ENCODE measurements at places on chromosomes 11 and 22.

DNA sequence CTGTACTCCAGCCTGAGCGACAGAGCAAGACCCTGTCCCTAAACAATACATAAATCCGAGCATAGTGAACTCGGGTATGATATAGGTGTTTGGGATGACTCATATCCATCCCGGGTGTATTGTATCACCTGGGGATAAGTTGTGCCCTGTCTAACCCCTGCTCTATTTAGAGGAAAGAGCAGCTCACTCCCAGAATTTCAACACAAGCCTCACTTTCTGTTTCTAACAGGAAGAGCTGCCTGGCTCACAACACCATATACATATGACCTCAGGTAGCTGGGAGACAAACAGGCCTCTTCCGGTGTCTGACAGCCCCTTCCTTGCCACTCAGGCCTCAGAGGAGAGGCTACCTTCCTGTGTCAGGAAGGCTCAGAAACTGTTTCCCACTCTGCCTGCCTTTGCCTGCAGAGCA, 9.9 kb upstream of the MICALL1 start:
- H3K27ac ChIP-seq: no peak overlapping the region
- no peak for DNase-seq
- peaks cover 23% of the 10 kb centered on the region for H3K4me1 ChIP-seq
- no peak overlapping the region for H3K4me3 ChIP-seq
- peaks cover 20% of the 10 kb centered on the region for H3K36me3 ChIP-seq

DNA sequence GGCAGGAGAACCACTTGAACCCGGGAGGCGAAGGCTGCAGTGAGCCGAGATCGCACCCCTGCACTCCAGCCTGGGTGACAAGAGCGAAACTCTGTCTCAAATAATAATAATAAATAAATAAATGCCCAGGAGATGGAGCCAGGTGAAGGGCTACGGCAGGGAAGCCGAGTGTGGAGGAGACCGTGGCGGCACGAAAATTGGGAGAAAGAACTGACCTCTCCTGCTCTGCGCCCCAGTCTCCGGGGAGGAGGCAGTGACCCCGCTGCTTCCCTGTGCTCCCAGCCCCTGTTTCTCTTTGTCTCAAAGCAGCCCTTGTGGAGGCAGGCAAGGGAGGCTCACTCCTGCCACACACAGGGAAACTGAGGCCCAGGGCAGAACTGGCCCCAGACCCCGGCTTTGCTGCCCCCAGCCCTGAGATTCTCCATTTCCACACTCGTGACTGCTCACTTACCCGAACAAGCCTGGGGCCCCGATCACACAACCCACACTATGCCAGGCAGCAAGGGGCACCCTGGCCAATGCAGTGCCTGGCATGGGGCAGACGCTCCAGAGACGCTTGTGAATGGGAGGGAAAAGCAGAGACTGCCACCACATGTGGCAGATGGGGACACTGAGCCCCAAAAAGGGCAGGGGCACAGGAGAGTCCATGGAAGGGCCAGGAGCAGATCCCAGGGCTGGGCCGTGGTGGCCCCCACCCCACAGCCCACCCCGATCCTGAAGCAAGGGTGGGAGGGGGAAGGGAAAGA, 80.4 kb upstream of the PRR5 start:
- H3K4me3 ChIP-seq: no peak overlapping the region
- no peak for DNase-seq
- H3K27me3 ChIP-seq: peaks cover 3% of the 10 kb centered on the region
- H3K36me3 ChIP-seq: peaks cover 8% of the 10 kb centered on the region

DNA sequence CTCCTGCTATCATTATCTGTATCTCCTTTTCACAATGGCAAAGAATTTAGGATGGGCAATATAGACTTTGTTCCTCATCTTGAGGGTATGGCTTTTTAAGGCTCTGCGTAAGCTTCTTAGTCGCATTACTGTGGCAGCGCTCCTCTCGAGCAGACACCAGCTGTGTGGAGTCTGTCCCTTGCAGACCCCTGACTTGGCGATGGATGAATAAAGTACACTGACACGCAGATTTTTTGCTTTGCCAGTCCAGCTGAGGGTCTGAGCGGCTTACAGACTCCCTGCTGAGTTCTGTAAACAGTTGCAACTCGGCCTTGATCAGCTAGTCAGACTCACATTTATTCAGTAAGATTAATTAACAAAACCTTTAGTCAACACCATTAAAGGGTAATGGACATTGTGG, 390.0 kb upstream of the CNTN5 start:
- no peaks in the 10 kb centered on the region for H3K36me3 ChIP-seq
- no peak overlapping the region for H3K4me3 ChIP-seq
- H3K4me1 ChIP-seq: peaks cover 2% of the 10 kb centered on the region
- DNase-seq: peak; percentile 1
- no peaks in the 10 kb centered on the region for H3K27me3 ChIP-seq

GRCh38 chr11:26987272-26987671, 6.6 kb upstream of the FIBIN start:
- H3K36me3 ChIP-seq: no peaks in the 10 kb centered on the region
- no peak overlapping the region for H3K27ac ChIP-seq
- H3K4me1 ChIP-seq: peaks cover 3% of the 10 kb centered on the region
- no peak for DNase-seq

- no peaks in the 10 kb centered on the region for H3K36me3 ChIP-seq
- H3K27me3 ChIP-seq: no peaks in the 10 kb centered on the region
- H3K27ac ChIP-seq: no peak overlapping the region
- DNase-seq: no peak
- H3K4me1 ChIP-seq: no peaks in the 10 kb centered on the region
- H3K4me3 ChIP-seq: no peak overlapping the region
These were observed 10.7 kb upstream of the POGLUT3 start for GRCh38 chr11:108508653-108509593.

DNA sequence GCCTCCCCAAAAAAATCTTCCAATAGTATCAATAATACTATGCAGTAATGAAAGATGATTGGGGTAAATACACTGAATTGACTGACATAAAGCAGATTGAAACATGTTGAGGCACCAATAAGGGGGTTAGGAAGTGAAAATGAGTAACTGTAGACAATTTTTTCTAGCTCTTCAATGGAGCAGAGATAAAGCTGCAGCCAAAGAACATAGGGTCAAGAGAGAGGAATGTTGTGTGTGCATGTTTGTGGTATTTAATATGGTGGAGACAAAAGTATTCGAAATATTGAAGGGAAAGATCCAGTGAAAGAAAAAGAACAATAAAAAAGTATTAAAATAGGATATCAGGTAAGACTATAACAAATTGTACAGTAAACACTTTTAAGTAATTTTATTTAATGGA, 450.0 kb upstream of the CCDC179 start:
- DNase-seq: no peak
- no peak overlapping the region for H3K4me3 ChIP-seq
- no peaks in the 10 kb centered on the region for H3K27me3 ChIP-seq
- no peak overlapping the region for H3K27ac ChIP-seq
- H3K4me1 ChIP-seq: no peaks in the 10 kb centered on the region

DNA sequence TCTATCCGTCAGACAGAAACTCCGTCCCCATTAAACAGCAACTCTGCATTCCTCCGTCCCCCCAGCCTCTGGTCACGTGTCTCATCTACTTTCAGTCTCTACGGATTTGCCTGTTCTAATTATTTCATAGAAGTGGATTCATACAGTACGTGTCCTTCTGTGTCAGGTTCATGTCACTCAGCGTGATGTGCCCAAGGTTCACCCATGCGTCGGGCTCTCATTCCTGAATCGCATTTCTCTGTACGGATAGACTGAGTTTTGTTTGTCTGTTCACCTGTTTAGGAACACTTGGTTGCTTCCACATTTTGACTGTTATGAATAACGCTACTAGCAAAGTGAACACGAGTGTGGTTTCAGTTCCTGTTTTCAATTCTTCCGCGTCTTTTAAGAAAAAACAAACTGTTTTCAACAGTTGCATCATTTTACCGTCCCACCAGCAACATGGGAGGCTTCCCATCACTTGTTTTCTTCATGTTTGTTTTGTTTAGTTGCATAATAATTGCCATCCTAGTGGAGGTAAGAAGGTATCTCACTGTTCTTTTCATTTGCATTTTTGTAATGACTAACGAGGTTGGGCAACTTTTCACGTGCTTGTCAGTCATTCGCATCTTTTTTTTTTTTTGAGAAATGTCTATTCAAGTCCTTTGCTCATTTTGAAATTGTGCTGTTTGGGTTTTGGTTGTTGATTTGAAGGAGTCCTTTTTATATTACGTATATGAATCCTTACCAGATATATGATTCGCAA, 8.9 kb upstream of the NLRP6 start:
- no peaks in the 10 kb centered on the region for H3K36me3 ChIP-seq
- no peak for DNase-seq
- no peak overlapping the region for H3K27ac ChIP-seq

GRCh38 chr11:107858217-107859070, at the start of gene SLC35F2:
SLC35F2 (minus strand) TSS chr11:107858787; CDS start chr11:107858767, 20 bp downstream.
- no peak within 1 kb of the TSS for H3K27ac ChIP-seq
- DNase-seq: peak; percentile 62
- peak within 1 kb of the TSS; percentile 67 for H3K4me3 ChIP-seq

DNA sequence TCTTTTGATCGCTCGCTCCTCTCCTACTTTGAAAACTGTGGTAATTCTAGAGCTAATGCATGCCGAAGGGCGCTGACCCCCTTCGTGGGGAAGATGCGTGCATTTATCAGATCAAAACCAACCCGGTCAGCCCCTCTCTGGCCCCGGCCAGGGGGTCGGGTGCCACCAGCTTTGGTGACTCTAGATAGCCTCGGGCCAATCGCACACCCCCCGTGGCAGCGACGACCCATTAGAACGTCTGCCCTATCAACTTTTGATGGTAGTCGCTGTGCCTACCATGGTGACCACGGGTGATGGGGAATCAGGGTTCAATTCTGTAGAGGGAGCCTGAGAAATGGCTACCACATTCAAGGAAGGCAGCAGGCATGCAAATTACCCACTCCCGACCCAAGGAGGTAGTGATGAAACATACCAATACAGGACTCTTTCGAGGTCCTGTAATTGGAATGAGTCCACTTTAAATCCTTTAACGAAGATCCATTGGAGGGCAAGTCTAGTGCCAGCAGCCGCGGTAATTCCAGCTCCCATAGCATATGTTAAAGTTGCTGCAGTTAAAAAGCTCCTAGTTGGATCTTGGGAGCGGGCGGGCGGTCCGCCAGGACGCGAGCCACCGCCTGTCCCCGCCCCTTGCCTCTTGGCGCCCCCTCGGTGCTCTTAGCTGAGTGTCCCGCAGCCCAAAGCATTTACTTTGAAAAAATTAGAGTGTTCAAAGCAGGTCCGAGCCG, 3898.2 kb upstream of the OR11H1 start:
- H3K27me3 ChIP-seq: no peaks in the 10 kb centered on the region
- no peaks in the 10 kb centered on the region for H3K4me1 ChIP-seq
- H3K27ac ChIP-seq: no peak overlapping the region
- no peak overlapping the region for H3K4me3 ChIP-seq

DNA sequence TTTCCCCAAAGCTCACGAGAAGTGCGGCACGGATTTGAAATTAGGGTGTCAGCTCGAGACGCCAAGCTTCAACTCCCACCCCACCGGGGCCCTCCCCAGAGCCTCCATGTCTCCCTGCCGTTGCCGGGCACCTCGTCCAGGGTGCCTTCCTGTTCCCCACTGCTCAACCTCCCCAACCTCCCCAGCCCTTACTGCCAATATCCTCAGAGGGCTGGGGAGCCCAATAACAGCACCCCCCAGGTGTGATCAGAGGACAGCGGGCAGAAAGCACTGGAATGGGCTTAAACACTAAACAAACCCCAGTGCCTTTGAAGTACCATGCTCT, 1336.4 kb downstream of the TBC1D22A start:
- peaks cover 3% of the 10 kb centered on the region for H3K27me3 ChIP-seq
- no peak overlapping the region for H3K4me3 ChIP-seq
- peaks cover 7% of the 10 kb centered on the region for H3K4me1 ChIP-seq

GRCh38 chr11:3860375-3860774, 4.9 kb downstream of the STIM1 start:
- no peak overlapping the region for H3K4me3 ChIP-seq
- H3K4me1 ChIP-seq: peaks cover 18% of the 10 kb centered on the region
- H3K36me3 ChIP-seq: no peaks in the 10 kb centered on the region
- no peak overlapping the region for H3K27ac ChIP-seq
- no peaks in the 10 kb centered on the region for H3K27me3 ChIP-seq
- DNase-seq: no peak

- DNase-seq: no peak
- no peak overlapping the region for H3K27ac ChIP-seq
- peaks cover 13% of the 10 kb centered on the region for H3K4me1 ChIP-seq
- H3K4me3 ChIP-seq: no peak overlapping the region
These were observed 6.4 kb downstream of the LTBP3 start for GRCh38 chr11:65551572-65552387.

DNA sequence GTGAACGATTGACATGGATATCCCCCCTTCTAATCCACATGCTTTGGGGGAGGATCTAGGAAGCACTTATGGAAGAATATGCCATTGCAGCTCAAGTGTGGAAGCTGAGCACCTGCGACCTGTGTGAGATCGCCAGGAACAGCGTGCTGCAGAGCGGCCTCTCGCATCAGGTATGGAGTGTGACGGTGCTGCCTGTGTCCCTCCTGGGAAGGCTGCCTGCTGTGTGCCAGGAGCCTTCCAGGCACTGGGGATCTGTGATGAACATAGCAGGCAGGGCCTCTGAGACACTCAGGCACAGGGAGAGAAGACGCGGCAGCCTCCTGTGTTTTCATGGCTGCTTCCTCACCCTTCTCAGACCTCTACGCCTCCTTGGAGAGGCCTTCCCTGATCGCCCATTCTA, 36.5 kb downstream of the RNF141 start:
- DNase-seq: no peak
- peaks cover 2% of the 10 kb centered on the region for H3K36me3 ChIP-seq
- H3K4me1 ChIP-seq: peaks cover 8% of the 10 kb centered on the region
- no peak overlapping the region for H3K4me3 ChIP-seq

GRCh38 chr11:12485328-12485727, 108.0 kb downstream of the PARVA start:
- H3K36me3 ChIP-seq: no peaks in the 10 kb centered on the region
- H3K4me3 ChIP-seq: no peak overlapping the region
- H3K27ac ChIP-seq: no peak overlapping the region

DNA sequence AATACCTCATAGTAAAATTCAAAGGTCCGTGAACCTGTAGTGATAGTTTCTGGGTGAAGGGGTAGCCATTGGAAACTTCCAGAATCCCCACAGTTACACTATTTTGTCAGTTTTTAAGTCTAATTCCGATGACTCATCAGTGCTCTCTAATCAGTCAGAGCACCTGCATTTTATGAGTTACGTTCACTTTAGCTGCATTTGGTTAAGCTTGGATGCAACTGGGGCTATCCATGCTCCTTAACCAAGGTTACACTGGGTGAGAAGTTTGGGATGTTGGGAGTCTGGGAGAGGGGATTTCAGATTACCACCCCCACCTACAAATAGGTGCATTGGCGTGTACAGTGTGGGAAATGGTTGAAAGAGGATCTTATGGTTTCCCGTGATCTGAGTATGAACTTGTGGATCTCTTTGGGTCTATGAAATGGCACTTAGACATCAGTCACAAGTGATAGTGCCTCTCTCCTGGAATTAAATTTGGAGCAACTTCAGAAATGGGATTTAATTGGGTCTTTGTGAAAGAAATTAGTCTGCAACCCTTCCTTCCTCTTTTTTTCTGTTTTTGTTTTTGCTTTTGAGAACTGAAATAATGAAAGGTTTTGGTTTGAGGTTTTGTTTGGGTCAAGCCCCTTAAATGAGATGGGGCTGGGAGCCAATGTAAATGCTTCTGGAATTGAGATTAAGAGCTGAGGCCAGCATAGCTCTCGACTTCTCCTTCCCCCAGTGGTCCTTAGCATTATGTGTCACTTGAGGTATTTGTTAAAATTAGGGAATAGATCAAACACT, 31.5 kb downstream of the EHF start:
- no peaks in the 10 kb centered on the region for H3K27me3 ChIP-seq
- no peak for DNase-seq
- H3K4me3 ChIP-seq: no peak overlapping the region
- peaks cover 13% of the 10 kb centered on the region for H3K4me1 ChIP-seq
- no peak overlapping the region for H3K27ac ChIP-seq

- H3K4me1 ChIP-seq: no peaks in the 10 kb centered on the region
- no peak overlapping the region for H3K4me3 ChIP-seq
- DNase-seq: no peak
- no peaks in the 10 kb centered on the region for H3K27me3 ChIP-seq
These were observed 8.9 kb upstream of the PPP2R1B start for GRCh38 chr11:111774955-111775710.
